ENCODE measurements at places on chromosomes 11 and 22.
A peak's percentile ranks its signal among the peaks of the same experiment; 100 is the strongest.

DNA sequence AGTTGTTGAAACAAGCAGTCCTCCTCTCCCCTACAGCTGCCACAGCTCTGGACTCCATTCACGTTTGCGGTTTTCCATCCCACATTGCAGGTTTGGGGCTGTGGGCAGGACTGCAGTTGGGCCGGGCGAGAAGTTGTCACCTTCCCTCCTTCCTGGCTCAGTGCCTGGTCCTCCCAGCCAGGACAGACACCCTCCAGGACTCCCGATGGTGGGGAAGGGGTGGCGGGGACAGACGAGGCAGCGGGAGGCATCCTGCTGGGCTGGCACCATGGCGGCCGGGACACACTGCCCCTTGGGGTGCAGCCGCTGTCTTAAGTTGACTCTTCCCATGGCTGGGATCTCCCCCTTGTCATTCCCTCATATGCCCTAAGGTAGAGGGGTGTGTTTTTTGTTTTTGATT lies 615.2 kb downstream of the BRD1 start:
- DNase-seq: no peak

DNA sequence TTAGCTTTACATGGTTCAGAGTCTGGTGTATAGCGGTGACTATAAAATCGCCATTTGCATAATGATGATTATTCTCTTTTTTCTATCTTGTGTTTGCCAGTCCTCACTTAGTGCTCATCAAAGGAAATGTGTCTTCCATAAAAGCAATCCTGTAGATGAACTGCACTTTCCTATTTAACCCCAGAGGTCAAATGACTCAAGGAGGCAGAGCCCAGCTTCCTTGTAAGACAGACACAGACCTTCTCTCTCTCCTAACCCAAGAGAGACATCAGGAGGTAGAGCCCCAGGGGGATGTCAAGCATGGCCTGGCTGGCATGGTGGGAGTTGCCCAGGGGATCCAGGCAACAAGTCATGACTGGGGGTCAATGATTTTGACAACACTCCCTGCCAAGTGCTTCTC lies 46.9 kb upstream of the CRTAM start:
- no peak for DNase-seq

DNA sequence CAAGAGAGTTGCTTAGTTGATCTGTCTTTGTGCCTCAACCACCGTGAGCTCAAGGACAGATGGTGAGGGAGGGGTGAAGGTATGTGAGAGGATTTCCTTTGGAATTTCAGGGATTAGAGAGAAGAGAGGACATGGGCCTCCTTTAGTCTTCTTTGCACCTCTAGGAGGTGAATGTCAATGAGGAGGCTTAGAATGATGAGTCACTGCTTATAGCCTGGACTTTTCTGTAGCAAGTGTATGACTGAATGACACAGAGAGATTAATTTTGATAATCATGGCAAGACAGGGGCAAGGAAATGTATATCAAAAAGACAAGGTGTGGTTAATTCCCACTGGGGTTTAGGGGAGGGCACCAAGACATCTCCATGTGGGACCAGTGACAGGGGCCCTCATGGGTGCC lies 947.3 kb upstream of the TENM4 start:
- no peak for DNase-seq

- DNase-seq: no peak
These were observed 216.6 kb upstream of the NARS2 start for GRCh38 chr11:78791254-78791653.

DNA sequence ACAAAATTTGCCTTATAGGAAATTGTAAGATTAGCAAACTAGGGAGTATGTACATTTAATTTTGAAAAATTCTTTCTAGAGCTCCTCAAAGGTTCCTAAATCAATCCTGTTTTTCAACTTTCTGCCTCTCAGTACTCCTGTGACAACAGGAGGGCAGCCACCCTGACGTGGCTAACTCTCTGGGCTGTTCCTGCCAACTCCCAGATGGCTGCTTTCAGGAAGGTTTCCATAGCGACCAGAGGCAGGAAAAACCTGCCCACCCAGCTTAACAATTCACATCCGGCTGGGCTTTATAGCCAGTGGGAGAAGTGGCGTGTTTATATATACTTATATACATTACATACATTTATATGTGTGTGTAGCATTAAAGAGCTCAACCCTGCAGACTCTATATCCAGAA lies 26.5 kb downstream of the SGSM3 start:
- no peak for DNase-seq

GRCh38 chr22:30565341-30565740 lies 9.1 kb downstream of the GAL3ST1 start:
- no peak for DNase-seq

DNA sequence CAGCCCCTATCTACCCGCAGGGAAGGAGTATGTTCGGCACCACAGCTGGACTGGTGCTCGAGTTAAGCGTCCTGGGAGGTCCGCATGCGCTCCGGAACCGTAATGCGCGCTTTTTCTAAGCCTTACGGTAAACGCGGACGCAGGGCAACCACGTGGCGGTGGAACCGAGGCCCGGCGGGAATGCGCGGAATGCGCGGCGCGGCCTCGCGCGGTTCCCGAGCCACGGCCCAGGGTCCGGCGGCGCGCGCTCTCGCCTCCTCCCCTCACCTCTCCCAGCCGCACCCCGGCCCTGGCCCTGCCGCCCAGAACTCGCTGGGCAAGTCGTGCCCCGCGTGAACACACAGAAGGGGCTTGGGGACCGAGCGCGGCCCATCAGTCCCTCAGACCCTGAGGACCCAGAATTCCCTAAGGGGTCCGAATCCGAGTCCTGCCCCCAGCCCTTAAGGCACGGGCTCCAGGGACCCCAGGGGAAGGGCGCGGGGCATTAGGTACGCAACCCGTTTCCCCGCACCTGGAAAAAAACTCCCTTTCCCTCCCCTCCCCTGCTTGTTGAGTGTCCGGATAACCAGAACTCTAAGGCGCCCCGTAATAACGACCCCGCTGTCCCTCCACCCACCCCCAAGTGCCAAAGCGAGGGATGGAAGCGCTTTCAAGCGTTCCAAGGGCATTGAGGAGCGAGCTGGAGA lies 4.3 kb upstream of the CCND1 start:
- no peak for DNase-seq

GRCh38 chr11:117044287-117045035 lies 53.8 kb downstream of the SIK3 start:
- DNase-seq: no peak

GRCh38 chr22:19005905-19006304 lies 69.8 kb upstream of the PRODH start:
- no peak for DNase-seq

- DNase-seq: no peak
These were observed 25.1 kb downstream of the RGL4 start for GRCh38 chr22:23715806-23716375.

GRCh38 chr11:109783840-109784239 lies 309.4 kb upstream of the ZC3H12C start:
- DNase-seq: no peak

GRCh38 chr11:12017865-12018453 lies 9.5 kb upstream of the DKK3 start:
- DNase-seq: no peak

- no peak for DNase-seq
These were observed 29.9 kb upstream of the ACER3 start for GRCh38 chr11:76830639-76831327.

DNA sequence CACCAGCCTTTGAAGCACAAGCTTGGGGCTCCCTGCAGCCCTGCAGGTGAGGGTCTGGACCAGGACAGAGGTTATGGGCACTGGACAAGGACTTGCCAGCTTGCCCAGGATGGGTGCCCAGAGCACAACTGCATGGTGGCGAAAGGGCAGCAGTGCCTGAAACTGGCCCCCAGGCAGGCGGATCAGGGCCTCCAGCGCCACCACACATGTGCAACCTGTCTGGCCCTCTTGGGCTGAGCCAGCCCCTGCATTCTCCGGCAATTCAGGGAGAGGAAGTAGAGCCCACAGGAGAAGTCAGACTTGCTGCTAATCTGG lies 18.8 kb downstream of the MB start:
- DNase-seq: no peak

DNA sequence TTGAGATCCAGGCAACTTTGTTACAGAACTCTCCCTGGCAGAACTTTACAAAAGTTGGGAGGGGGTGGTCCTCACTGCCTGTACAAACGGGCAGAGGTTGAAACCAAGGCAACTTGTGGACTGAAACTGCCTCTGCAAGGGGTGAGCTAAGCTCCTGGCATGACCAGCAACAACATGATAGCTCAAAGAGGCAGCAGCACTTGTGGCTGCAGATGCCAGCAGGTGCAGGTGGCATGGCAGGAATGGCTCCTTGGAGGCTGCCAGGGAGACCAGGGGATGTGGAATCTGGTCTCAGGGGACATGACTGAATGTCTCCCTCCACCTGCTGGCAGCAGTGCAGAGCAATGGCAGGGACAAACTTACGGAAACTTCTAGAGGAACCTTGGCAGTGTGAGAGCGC lies 38.8 kb upstream of the PHF21A start:
- no peak for DNase-seq

- no peak for DNase-seq
These were observed 35.9 kb upstream of the MMP20 start for GRCh38 chr11:102661040-102661439.

GRCh38 chr11:47143322-47143721 lies 33.4 kb downstream of the ARFGAP2 start:
- DNase-seq: no peak

GRCh38 chr11:67700141-67700540 lies 25.7 kb upstream of the ALDH3B2 start:
- DNase-seq: no peak

DNA sequence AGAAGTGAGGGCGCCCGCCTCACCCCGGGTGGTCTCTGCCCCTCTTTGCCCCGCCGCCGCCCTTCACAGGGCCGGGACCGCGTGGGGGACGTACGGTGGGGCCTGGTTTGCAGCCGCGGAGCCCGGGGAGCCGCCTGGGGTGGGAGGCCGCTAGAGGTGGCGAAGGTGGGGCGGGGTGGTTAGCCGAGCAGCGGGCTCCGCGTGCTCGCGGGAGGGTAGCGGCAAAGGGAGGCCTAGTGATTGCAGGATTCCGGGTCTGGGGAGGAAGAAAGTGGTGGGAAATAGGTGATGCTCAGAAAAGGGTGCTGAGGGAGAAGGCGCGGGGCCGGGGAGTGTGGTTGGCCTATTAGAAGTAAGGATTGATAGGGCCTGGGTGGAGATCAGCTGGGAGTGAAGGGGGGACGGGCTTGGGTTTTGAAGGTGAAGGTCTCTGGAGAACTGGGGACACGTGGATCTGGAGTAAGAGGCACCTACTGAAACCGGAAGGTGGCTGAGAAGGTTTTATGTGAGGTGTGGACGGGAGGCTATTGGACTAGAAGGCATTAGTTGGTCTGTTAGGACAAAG lies 571 bp downstream of the FAR1 start:
- peak; percentile 50 for DNase-seq

DNA sequence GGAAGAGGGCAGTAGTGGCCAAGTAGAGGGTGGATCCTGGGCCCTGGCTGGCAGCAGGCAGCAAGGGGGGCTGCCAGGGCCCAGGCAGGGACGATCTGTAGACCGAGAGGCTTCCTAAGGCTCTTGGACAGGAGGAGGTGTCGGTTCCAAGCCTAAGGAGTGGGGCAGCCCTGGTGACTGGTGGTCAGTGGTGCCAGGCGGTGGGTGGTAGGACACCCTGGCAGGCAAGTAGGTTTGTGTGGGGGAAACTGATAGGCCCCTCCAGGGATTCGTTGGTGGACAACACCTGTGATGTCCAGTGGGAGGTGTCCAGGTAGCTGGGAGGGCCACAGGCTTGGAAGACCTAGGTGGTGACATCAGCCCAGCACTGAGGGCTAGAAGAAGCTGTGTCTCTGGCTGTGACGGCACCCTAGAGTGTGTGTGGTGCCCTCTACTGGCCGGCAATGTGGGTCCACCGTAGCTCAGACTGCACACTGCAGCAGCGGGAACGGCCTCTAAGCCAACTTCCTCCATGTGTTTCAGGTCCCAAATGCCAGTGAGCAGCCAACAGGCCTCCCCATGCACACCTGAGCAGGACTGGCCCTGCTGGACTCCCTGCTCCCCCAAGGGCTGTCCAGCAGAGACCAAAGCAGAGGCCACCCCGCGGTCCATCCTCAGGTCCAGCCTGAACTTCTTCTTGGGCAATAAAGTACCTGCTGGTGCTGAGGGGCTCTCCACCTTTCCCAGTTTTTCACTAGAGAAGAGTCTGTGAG lies 9.4 kb upstream of the SAMM50 start:
- peak; percentile 75 for DNase-seq

GRCh38 chr11:7759010-7759409 lies 37.7 kb downstream of the OR5P2 start:
- DNase-seq: no peak

DNA sequence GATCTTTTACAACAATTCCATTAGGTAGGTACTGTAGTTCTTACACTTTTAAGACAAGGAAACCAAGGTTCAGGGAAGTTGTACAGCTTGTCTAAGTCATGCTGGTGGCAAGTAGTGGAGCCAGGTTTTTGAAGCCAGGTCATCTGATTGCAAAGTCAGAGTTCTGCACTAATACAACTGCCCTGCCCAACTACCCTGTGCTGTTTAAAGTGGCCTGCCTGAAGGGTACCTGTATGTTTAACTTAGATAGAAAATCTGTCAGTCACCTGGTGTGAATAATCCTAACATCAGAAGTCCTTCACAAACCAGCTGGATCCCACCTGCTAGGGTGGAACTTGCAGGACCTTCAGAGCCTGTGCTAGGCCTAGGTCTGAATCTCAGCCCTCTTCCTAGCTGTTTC lies 44.2 kb downstream of the ARFGAP2 start:
- no peak for DNase-seq

DNA sequence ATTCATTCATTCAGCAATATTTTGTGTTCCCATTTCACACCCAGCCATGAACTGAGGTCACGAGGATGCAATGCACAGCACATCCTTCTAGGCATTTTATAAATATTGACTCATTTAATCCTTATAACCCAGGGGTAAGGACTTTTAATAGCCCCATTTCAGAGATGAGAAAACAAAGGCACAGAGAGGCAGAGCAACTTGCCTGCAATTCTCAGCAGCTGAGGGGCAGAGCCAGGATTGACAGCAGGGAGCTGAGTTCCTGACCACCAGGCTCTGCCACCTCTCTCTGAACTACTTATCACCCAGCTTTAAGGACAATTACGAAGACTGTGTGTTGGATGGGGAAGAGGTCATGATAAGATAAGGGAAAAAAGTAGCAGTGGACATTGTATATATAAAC lies 12.8 kb upstream of the FGF3 start:
- no peak for DNase-seq

GRCh38 chr11:118908901-118909618 lies 16.7 kb downstream of the BCL9L start:
- DNase-seq: no peak

GRCh38 chr22:22770280-22770871 lies 117.2 kb upstream of the IGLL5 start:
- peak; percentile 50 for DNase-seq

GRCh38 chr11:19258641-19259230 lies 18.0 kb upstream of the E2F8 start:
- DNase-seq: no peak

GRCh38 chr22:36425977-36426523 lies 38.3 kb upstream of the MYH9 start:
- DNase-seq: no peak

GRCh38 chr22:37804881-37805809 lies 2.6 kb upstream of the GCAT start:
- DNase-seq: peak; percentile 82

DNA sequence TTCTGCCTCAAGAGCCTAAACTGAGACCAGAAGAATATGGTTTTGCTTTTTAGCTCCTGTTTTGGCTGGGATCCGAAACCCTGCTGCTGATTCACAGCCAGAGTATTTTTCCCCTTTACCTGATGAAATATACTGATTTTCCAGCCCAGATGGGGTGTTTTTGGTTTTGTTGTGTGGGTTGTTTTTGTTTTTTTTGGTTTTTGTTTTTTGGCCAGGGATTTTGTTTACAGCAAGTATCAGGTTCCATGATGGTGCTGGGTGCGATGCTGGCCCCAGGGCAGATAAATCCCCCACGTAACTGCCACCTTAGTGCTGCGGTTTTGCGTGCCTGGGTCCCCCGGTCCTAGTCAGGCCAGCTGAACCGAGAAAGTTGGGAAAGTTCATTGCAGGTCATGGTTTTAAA lies 103.7 kb downstream of the ZBTB16 start:
- no peak for DNase-seq

All from activated CD4-positive, alpha-beta memory T cell treated with anti-CD3 and anti-CD28 coated beads, Interleukin-2, amount 10 ng/mL, durations not matched to agents 7 days and 5 days (primary cell).